Brain (organoid and tissue), 16 donors: ENCODE measurements at places on chromosomes 1 and 21.

GRCh38 chr1:11796036-11796828 is 9.5 kb downstream of the MTHFR start:
- DNase-seq: no peak

DNA sequence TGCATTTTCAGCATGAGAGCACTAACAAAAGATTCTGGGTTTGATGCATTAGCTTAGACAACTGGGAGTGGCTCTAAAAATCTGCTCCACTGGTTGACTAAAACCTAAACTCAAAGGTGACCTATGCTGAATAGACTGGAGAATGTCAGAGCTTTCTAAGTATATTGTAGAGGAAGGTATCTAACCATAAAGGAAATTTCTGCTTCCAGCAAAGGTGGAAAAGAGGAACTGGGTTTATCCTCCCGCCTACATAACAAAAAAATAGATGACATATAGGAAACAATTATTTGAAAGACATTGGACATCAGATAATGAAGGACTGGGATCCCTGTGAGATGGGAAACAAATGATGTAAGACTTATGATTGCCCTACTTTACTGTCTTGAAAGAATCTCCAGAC is 35.8 kb upstream of the CR2 start:
- no peak for DNase-seq

GRCh38 chr21:15204140-15204969 is 139.6 kb upstream of the NRIP1 start:
- DNase-seq: no peak

DNA sequence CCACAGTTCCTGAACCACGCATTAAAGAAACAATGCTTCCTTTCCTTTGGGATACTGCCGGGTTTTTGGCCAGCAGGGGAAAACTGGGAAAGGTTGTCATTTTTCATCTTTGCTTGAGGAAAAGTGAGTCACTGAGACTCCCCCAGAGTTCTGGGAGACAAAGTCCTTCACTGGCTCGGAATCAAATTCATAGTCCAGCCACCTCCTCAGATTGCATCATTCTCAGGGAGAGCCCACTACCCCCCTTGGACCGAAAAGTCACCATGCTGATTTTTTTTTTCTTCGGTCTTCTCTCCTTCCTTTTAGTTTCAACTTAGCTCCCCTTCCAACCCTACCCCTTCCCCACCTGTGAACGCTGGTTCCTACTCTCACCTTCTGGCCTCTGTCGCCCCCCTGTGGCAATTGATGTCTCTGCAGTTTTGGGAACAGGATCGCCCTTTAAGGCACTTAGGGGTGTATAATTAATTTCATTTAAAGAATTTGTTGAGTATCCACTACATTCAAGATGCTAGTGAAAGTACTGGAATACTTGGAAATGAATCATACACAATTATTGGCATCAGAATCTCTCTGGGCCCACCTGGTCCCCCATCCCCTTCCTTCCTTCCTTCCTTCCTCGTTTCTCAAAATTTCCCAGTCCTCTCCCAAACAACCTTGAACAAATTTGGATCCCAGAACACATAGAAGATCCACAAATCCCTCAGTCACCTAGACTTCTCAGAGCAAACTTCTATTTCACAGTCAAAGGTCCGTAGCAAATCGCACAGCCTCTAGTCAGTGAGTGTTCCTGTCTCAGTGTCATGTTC is 6.9 kb downstream of the ACKR1 start:
- peak; percentile 83 for DNase-seq

- no peak for DNase-seq
These were observed 70.4 kb upstream of the ACTRT2 start for GRCh38 chr1:2950926-2951305.

GRCh38 chr1:155086128-155086741 is 7.6 kb downstream of the EFNA3 start:
- DNase-seq: peak; percentile 52
